ENCODE measurements at places on chromosomes 4 and X. TPM values are rescaled to one million over a fixed set of nuclear protein-coding genes. Genes with fewer than 3 reads are reported as not detected.

The TREX2 gene
- total RNA-seq, result 1.7 TPM

The RBM10 gene
- total RNA-seq, result 41.2 TPM

The CDS1 gene
- total RNA-seq, result 0.78 TPM

The ANOS1 gene
- total RNA-seq, result 0.03 TPM

The SLC25A4 gene
- total RNA-seq, result 12.8 TPM

The RTL9 gene
- total RNA-seq, result 0.05 TPM

The CENPVL2 gene
- not detected for total RNA-seq

The TLR6 gene
- total RNA-seq, result 3.7 TPM

The PLS3 gene
- 200 TPM for total RNA-seq

The GAGE12H gene
- not detected for total RNA-seq

The EDA gene
- 0.36 TPM for total RNA-seq

The LRAT gene
- total RNA-seq, result 0.30 TPM

The COX7B2 gene
- total RNA-seq, result not detected

The HAUS3 gene
- total RNA-seq, result 7.8 TPM
